Spinal cord (tissue), 10 donors: ENCODE measurements at places on chromosomes 6 and 20. TPM values are rescaled to one million over a fixed set of nuclear protein-coding genes. Genes with fewer than 3 reads are reported as not detected.

DNA sequence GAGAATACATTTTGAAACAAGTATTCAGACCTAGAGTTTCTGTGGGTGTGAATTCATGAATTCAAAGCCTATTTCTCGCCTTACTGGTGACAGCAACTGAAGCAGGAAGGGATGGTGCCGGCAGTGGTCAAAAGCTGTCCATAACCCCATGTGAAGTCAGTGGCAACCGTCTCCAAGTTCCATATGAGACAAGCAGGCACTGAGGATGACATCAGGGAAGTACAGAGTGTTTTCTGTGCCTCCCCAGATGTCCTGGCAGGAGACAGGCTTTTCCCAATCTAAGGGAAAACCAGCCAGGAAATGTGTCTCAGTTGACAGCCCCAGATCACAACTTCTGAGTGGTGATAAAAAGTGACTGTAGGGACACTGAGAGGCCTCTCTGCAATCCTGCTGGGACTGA lies 66.6 kb downstream of the HIVEP2 start:
- DNase-seq: no peak

- no peak for DNase-seq
Observed at GRCh38 chr20:61316346-61316745, 64.3 kb downstream of the CDH4 start.

DNA sequence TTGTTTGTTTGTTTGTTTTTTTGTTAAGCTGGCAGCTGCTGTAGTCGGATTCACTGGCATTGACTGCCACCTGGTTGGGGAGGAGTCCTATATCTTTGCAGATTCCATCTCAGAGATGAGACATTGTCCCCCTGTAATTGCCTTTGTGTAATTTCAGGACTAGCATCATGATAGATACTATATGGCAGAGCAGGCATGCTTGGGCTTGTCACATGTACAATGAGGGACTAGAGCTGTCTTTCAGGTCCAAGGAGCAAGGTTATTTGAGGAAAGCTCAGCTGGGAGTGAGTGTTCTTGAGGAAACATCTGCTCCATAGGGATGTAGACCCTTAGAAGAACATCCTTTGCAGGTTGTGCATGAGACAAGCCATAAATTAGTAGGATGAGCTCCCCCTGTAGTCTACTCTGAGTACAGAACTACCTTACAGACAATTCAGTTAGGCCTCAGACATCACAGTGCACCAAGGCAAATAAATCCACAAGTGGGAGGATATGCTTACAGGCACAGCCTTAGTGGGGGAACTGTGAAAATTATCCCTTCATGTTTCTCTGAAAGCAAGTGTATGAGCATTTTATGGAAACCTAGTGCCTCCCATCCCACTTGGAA lies 62.1 kb downstream of the BMP2 start:
- DNase-seq: no peak

DNA sequence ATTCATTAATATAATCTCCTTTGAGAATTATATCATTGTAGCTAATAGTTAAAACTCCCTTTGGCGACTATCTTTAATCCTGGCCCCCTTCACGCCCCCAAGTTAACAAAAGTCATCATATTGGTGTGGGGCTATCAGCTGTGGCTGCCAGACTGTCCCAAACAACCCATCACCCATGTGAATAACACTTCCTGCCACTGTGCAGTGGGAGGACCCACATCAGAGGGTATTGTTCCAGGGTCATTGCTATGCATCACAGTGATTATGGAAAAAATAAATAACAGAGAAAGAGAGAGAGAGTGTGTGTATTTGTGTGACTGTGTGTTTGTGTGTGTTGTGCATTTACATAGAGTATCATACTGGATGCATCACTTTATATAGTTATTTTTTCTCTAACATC lies 39.3 kb upstream of the TENT5A start:
- no peak for DNase-seq

The SLC22A3 gene
- 49.4 TPM for total RNA-seq

The SRPK1 gene
- 55.5 TPM for total RNA-seq

The ANKRD66 gene
- total RNA-seq: 3.5 TPM
